Right ventricle myocardium inferior (tissue), 1 donor: ENCODE measurements at places on chromosomes 6 and 20.
A peak's percentile ranks its signal among the peaks of the same experiment; 100 is the strongest.

DNA sequence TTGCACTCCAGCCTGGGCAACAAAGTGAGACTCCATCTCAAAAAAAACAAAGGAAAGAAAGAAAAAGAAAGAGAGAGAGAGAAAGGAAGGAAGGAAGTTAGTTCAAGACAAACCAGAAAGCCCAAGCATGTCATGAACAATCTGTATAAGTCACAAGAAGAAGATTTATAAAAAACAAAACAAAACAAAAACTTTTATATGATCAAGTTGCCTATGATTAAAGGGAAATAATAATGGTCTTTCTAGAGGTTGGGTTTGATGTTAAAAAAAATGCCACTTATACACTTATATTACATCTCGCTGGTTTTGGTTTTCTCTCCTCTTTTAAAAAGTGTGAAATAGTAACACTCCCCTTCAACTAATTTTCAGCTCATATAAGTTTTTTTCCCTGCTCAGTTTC is 146.2 kb upstream of the CARMIL1 start:
- DNase-seq: no peak

- DNase-seq: no peak
Observed at GRCh38 chr6:16576451-16577368, 184.6 kb downstream of the ATXN1 start.

DNA sequence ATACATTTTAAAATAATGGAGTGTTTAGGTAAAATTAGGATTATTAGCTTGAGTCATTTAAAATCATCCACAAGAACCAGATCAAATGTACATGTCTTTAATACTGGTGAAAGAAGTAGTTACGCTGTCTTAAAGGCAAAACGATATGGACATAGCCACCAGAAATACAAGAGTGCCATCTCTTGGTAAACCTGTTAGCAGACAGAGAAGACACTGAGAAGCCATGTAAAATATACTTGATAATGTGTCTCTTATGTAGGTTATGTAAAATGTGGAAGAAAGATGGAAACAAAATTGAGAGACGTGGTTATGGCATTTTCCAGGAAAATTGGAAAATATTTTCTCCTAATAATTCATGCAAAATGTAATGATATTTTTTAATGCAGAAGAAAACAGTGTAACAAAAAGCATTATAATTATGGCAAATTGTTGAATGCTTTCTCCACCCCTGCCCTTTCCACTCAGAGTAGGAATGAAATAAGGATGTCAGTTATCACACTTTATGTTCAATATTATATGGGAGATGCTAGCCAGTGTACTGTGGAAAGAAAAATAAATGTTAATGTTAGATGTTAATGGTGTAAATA is 12.2 kb upstream of the SLC17A2 start:
- no peak for DNase-seq

DNA sequence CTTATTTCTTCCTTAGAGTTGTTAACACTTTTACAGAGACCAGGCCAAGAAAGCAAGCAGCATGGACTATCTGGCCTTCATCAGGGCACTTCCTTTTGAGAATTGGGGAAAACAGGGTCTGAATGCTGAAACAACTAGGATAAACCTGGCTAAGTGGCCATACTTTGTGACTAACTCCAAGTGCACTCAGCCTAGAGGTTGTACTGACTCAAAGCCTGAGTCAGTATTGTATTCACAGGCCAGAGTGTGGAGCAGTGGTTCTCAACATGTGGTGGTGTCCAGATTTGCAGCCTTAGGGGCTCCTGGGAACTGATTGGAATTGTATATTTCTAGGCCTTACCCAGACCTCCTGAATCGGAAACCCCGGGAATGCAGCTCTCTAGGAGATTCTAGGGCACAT is 20.1 kb downstream of the SEC23B start:
- no peak for DNase-seq

DNA sequence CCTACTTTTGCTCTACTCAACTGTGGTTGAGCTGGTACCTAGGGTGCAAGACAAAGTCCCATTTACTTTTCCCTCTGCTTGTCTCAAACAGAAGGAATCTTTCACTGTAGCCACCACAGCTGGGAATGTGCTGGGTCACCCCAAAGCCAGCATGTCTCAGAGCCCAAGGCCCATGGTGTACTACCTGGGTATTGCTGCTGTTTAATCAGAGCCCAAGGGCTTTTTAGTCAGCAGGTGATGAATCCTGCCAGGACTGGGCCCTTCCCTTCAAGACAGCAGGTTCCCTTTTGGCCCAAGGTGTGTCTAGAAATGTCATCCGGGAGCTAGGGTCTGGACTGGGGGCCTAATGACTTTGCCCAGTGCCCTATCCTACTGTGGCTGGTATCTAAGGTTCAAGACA is 249.8 kb downstream of the HDGFL1 start:
- no peak for DNase-seq

DNA sequence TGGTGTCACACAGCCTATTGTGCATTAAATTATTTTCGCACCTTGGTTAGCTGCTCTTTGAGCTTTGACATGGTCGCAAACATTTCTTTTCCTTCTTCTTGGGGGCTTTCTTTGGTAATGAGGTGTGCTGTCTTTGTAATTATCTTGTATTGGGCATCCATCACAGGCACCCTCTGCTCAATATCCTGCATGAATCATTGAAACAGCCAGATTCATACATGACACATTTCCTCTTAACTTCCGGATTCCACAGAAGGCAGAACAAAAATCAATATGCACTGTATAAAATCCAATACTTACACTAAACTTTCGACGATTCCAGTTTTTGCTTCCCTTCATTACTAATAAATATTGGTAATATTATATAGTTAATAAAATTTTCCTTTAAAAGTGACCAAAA is 175.6 kb downstream of the SYNE1 start:
- no peak for DNase-seq

GRCh38 chr20:31543966-31544598 is 29.8 kb downstream of the HM13 start:
- no peak for DNase-seq

GRCh38 chr6:85544776-85545175 is 48.9 kb downstream of the SNX14 start:
- DNase-seq: no peak

- DNase-seq: no peak
Observed at GRCh38 chr6:156617376-156617775, 159.8 kb upstream of the ARID1B start.

- peak; percentile 64 for DNase-seq
Observed at GRCh38 chr6:83853178-83854000, at the start of gene RIPPLY2. RIPPLY2 (plus strand) TSS chr6:83853360; CDS start chr6:83853417, 57 bp downstream.

DNA sequence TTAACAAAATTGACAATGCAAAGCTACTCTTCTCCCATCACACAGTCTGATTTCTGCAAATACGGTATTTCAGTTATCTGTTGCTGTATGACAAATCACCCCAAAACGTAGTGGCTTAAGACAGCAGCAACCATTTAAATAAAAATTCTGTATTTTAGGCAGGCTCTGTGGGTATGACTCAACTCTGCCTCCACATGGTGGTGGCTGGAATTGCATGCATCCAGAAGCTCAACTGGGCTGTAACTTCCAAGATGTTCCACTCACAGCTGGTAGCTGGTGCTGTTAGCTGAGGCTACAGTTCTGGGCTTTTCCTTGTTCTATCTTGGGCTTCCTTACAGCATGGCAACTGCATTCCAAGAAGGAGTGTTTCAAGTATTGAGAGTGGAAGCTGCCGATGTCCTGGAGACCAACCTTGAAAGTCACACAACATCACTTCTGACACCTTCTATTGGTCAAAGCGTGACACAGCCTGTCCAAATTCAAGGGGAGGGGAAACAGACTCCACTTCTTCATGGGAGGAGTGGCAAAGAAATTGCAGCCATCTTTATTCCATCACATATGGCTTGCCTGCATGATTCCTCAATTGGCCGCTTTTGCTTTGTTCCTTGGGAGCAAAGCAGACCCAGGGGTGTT is 39.7 kb upstream of the TULP1 start:
- no peak for DNase-seq

DNA sequence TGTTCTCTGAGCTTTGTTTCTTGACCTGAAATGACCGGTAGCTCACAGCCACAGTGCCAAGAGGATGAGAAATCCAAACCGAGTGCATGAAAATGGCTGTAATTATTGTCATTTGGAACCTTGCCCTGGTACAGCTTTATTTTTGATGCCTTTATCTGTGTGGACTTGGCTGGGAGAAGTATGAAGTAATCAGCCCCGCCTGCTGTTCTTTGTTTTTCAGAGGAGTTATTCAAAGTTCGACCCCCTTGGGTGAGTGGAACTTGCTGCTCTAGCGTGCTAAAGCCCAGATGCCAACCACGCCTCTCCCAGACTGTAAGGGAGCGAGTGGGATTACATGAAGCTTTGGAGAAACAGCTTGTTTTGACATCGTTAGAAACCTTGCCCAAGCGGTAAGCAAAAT is 48.3 kb downstream of the ECT2L start:
- peak; percentile 79 for DNase-seq

GRCh38 chr6:166402582-166403277 is 20.0 kb upstream of the MPC1 start:
- no peak for DNase-seq

DNA sequence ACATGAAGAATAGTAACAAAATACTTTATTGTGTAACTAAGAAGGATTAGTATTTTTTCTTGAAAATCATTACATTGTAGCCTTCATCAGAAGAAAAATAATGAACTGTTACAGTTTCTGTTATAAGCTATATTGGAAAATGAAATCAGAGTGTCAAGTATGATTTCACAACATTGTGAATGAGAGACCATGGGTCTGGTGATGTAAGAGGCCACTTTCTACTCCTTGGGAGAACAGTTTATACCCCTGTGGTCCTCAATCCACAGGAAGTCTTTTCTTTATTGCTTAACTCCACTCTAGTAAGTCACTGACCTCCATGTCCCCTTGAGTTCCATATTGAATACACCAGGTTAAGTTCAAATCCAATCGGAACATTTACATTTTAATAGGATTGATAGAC is 218.7 kb upstream of the FERMT1 start:
- no peak for DNase-seq

DNA sequence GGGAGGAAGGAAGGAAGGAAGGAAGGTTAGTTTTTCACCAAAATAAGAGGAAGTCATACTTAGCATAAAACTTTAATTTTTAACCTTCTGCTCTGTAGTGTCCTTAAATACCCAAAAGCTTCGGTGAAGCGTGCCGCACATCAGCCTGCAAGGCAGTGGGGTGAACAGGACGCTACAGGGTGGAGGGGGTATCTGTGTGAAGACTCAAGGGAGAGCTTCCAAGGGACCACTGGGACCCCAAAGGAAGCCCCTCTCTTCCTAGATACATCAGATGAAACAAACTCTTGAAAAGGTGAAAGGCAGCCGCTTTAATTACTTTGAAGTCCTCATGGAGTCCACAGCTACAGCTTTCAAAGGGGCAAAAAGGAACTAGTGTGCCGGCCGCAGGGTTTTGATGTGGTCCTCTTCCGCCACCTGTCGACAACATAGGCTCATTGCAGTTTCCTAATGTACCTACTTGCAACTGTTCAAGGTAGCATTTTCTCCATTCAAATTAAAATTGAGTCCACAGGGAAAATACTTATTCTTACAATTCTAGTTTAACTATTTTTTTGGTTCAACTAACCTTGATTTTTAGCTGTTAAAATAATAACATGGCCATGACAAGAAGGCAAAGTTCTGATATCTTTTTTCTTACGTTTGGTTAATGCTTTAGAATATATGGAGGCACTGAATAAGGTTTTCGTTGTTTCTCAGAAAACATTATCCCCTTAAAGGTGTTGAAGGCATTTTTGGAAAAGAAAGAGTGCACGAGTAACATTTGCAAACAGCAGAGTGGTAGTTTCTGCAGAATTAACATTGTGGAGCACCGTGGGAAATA is 135.0 kb upstream of the RIPOR2 start:
- peak; percentile 76 for DNase-seq

DNA sequence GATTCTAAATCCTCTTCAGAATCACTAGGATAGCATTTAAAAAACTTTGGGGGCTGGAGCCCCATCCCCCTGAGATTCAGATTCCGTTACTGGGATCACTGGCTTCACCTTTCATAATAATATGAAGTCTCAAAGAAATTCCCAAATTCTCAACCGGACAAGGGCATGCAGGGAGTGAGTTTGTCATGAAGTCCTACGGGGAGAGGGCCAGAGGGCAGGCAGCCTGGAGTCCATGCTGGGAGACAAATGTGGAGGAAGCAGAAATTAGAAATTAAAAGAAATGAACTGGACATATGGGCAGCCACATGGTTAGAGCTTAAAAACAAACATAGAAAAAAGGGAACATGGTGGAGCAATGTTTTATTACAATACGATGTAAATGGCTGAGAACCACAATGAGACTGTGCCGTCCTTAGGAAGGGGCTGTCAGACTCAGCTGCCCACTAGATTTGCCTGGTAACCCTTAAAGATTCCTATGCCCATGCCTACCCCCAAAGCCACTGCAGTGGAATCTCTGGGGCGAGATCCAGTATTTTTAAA is 142.6 kb downstream of the CEBPB start:
- DNase-seq: no peak

DNA sequence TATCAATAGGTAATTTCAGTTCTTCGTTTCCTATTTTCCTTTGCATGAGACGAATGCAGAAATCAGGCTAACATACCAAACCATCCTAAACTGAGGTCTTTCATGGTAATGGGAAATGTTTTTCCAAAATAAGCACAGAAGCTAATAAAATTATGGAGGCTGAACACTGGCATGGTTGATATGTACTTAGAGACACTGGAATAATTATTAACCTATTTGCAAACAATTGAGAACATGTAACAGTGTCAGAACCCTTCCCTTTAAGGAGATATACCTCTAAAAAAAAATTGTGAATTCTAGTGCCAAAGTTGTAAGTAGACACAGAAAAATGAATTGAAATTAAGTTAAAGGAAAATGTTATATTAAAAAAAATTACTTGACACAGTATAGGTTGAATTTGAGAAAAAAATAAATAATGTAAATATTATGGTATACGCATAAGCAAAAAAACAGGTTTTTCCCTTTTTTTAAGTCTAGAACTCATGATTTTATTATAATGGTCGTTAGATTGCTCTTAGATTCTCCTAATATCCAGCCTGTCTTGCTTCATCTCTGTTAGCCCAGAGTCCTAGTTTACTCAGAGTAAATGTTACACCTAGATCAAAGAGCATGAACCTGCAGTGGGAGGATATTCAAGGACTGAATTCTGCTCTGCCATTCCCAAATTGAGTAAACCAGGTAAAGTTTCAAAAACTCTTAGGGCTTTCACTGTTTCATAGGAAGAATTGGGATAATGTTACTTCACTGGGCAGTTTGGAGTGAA is 1.7 kb downstream of the SLC17A2 start:
- DNase-seq: no peak

DNA sequence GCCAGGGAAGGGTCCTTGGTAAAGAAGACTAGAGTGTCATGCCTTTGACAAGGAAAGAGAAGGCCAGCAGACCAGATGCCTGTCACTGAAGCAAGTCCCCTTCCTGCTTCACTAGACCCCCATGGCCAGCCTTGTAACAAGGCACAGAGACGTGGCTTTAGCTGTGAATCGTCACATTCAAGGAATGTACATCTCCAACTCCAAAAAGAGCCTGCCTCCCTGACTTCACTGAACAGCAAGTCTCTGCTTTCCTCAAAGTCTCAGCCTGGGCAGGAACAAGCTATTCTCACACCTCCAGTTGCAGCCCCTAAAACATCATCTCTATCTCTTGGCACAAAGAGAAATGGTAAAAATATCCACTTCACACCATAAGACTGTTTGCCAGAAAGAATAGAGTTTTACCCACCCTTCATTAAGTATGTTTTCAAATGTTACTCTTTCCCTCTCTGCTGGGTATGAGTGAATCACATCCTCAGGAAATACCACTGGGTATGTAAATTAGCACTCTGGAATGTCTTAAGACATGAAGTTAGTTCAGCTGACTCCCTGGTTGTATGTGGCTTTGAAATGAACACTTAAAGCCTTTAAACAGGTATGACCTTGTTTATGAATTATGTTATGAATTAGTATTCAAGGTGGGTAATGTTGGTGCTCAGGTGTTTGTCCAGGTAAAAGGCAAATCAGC is 46.4 kb upstream of the NT5E start:
- no peak for DNase-seq
